Omental fat pad (tissue), 4 donors: ENCODE measurements at places on chromosomes 6 and 20.

- DNase-seq = no peak
Measured at GRCh38 chr6:1267790-1268762, 43.8 kb upstream of the FOXQ1 start.

- no peak for DNase-seq
Measured at GRCh38 chr6:47308552-47309290, 984 bp downstream of the TNFRSF21 start.

DNA sequence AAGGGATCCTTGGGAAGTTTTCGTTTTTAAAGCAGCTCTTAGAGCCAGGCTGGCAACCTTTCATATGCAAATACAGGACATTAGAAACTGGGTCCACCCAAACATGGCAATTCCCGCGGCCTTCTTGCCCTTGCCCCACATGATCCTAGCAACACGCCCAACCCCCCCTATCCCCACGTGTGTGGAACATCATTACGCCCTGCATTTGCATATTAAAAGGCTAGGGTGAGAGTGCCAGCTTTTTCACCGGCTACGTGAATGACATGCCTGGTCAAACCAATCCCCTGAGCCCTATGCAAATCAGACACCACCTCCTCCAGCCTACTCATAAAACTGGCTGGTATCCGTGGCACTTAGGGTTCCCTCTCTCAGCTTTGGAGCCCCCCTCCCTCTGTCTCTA, 88.1 kb downstream of the TNFRSF21 start:
- DNase-seq = no peak

DNA sequence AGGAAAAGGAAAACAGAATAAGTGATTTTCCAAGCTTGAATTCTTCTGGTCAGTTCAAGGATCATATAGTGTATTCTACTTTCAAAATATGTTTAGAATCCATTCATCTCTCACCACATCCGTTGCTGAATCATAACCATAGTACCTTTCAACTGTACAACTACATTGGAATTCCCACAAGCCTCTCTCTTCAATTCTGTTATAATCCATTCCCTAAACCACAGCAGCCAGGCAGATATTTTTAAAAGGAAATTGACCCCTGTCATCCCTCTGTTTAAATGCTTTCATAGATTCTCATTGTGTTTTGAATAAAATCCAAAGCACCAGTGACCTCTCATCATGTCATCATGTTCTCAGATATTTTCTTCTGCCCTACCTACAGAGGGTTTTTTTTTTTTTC, 412.7 kb downstream of the GRIK2 start:
- DNase-seq = no peak

DNA sequence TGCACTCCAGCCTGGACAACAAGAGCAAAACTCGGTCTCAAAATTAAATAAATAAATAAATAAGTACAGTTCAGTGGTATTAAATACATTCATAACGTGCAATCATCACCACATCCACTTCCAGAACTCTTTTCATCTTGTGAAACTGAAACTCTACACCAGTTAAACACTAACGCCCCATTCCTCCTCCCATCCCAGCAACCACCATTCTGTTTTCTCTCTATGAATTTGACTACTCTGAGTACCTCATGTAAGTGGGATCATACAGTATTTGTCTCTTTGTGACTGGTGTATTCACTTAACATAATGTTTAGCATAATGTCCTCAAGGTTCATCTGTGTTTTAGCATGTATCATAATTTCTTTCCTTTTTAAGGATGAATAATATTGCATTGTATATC, 29.1 kb upstream of the SCML4 start:
- DNase-seq = no peak

DNA sequence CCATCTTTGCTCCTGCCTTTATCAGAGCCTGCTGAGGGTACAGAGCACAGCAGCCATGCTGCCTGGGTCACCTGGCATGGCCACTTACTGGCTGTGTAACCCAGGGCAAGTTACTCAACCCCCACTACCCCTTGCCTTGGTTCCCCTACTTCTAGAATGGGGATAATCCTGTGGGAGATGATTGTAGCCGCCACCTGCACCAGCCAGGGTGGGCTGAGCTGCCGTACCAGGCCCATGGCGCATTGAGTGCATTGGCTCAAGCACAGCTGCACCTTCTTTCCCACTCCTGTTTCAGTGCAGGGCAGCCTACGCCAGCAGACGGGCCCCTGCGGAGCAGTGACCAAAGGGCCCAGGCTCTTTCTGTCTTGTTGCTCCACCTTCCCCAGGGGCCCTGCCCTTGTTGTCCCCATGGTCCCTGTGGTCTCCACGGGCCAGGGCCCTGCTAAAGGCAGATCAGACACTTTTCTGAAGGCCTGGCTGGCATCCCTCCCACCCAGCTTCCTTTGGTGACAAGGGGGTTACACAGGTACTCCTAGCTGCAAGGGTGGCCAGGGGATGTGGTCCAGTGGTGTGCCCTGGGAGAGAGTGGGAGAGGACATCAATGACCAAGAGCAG, 159.4 kb upstream of the MLN start:
- no peak for DNase-seq

DNA sequence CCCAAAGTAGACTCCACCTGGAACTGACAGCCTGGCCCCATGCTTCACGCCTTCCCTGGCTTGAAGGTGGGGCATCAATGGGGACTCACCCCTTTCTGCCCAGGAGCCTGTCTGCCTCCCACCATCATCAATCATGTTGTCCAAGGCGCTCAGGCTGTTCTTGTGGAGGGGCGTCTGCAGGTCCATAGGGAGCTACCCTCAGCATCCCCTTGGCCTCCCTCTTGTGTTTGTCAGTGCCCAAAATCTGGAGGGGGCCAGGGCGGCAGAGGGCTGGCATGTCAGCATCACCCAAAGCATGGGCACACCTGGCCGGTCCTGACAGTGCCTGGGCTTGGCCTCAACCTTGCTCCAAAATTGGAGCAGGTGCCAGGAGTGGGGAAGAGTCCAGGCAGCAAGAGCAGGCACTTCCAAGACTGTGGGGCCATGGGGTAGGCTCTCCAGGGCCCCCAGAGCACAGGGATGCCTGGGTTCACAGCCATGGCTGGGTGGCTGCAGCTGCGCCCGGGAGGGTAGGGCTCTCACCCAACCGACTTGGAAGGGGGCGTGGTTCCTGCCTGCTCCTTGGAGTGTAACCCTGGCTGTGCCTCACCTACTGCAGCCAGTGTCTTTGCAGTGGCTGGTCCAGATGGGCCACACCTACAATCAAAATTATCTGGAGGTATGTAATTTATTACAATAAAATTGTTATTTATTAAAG, 903.4 kb downstream of the EYS start:
- DNase-seq = no peak
